ENCODE measurements at places on chromosomes 16 and 17.

GRCh38 chr17:77770331-77771105 is 188.0 kb upstream of the TNRC6C start:
- DNase-seq: no peak

DNA sequence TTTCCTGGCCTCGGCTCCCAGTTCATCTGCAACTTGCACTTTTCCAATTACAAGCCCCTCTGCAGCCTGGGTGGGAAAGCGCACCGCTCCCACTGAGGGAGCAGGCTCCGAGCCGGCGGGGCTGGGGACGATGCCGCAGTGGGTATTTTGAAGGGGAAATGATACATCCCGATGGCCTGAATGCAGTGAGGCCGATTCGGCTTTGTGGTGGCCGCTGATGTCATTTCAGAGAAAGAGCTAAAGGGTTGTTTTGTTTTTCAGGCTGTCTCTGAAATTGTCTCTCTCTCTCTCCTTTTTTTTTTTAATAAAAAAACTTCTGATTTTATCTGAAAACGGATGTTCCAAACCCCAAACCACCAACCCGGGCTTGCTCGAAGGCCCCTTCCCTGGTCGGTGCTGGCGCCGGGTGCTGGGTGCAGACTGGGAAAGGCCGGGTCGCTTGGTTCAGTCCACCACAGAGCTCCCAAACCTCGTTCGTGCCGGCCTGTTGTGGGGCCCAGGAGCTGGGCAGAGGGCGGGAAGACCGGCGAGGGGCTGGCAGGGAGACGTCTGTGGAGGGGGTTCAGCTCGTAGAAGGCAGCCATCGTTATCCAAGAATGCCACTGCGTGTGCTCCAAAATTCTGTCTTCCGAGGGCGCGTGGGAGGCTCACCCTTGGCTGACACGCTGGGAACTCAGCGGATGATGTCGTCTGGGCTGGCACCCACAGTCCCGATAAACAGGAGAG is 102.8 kb downstream of the FOXL1 start:
- no peak for DNase-seq

GRCh38 chr16:86292171-86292775 is 218.1 kb upstream of the FOXF1 start:
- no peak for DNase-seq

DNA sequence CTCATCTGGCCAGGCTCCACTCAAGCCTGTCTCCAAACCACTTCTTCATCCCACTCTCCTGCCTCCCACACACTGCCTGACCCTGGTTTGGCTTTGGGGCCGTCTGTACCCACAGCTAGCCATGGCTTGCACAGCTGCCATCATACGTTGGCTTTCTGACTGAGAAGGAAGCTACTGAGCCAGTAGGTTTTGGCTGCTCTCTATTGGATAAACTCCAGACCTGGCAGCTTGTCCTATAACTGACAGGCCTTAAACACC is 3.9 kb downstream of the MIF4GD start:
- DNase-seq: no peak

GRCh38 chr16:12435730-12436129 is 368.0 kb downstream of the CPPED1 start:
- no peak for DNase-seq

DNA sequence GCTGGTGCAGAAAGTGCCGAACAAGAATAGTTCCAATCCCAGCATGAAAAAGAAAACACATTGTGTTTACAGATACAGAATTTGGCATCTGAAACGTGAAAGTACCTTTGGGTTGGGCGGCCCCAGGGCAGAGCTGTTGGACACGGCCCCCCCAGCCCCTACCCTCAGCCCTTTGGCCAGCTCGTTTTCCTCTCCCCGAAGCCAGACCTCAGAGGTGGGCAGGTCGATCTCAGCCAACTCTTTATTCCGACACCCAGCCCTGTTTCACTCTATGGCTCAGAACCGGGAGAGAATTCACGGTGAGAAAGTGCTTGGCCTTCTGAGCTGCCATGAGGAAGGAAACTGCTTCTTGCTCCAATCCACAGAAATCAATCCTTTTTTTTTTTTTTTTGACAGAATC is 11.3 kb downstream of the NTN1 start:
- DNase-seq: no peak

GRCh38 chr16:85327731-85328675 is 215.7 kb upstream of the CIBAR2 start:
- DNase-seq: no peak

GRCh38 chr17:80512233-80512632 is 32.4 kb upstream of the RPTOR start:
- DNase-seq: no peak

DNA sequence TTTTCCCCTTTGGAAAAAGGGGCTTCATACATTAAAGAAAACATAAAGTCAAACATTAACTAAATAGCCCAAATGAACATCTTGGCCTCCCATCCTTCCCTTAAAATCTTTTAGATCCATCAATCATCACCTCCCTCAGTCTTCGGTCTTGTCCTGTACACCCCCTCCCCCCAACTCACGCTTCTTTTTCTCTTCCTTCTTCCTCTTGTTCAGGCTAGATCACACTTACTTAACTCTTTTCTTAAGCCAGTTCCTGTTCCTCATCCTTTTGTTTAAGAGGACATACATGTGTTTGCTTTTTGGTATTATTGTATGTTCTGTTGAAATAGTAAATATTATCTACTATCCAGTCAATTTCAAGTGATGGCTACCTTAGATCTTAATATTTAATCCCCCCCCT is 5.5 kb downstream of the MFSD6L start:
- DNase-seq: no peak

GRCh38 chr16:82703871-82704768 is 77.4 kb downstream of the CDH13 start:
- no peak for DNase-seq
